Kidney (tissue), 22 donors: ENCODE measurements at places on chromosomes 16 and 17.
A peak's percentile ranks its signal among the peaks of the same experiment; 100 is the strongest.

DNA sequence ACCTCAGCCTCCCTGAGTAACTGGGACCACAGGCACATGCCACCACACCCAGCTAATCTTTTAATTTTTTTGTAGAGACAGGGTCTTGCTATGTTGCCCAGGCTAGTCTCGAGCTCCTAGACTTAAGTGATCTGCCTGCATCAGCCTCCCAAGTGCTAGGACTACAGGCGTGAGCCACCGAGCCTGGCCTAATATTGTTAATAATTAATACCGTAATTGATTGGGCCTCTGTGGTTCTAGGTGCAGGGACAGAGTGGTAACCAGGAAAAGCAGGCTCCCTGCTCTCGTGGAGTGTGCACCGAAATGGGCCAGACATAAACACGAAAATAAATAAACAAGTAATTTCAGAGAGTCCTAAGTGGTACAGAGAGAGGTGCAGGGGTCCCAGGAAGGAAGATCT is 241.0 kb downstream of the GSG1L start:
- no peak for DNase-seq

GRCh38 chr17:40122136-40122998 is 596 bp downstream of the MSL1 start:
- DNase-seq = peak; percentile 64

DNA sequence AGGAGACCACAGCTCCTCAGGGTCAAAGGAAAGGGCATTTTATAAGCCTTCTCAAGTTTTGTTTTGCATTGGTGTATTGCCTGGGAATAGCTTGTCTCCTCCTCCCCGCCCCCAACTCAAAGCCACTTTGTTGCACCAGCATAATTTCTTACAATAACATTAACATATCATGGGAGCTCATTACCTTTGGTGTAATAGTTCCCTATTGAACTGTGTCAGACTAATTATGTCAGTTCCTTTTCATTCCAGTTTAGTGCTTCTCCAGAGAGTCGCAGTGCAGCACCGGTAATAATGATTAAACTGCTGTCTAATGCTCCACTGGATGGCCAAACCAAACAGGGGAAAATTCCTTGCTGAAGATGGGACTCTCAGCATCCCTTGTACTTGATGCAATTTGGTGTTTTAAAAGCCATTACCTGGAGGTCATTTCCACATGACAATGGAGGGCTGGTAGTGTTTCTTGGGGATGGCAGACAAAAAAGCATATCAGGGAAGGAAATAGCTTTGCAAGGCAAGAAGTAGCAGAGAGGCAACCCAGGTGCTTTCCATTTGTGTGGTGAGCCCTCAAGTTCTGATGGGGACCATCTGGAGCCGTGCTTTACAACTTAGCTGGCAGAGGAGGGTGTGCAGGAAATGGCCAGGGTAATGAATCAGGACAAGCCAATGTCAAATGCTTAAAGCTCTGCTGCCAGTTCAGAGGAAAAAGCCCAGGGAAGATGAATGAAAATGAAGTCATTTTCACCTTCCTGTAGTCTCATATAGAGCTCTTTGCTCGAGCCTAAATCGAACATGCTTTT is 91.5 kb upstream of the NLRP1 start:
- no peak for DNase-seq

- DNase-seq = no peak
These were observed 155.3 kb downstream of the AIPL1 start for GRCh38 chr17:6279659-6280058.

GRCh38 chr17:37481001-37481665 is 8.6 kb upstream of the DUSP14 start:
- no peak for DNase-seq

DNA sequence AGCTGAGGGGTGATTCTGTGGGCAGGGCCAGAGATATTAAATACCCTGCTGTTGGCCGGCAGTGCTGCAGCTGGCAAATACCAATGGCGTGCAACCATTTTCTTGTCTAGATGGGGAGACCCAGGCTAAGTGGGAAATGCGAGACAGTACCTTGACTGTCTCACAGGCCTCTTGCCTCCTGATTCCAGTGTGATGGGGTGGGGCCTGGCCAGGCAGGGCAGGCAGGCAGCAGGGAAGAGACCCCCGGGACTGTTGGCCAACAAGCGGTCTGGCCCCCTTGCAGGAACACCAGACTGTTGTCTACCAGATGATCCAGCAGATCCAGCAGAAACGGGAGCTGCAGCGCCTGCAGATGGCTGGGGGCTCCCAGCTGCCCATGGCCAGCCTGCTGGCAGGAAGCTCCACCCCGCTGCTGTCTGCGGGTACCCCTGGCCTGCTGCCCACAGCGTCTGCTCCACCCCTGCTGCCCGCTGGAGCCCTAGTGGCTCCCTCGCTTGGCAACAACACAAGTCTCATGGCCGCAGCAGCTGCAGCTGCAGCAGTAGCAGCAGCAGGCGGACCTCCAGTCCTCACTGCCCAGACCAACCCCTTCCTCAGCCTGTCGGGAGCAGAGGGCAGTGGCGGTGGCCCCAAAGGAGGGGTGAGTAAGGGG is 5.7 kb upstream of the CISD3 start:
- DNase-seq = no peak

- DNase-seq = no peak
These were observed 166.3 kb downstream of the SLC39A11 start for GRCh38 chr17:72926171-72926570.

DNA sequence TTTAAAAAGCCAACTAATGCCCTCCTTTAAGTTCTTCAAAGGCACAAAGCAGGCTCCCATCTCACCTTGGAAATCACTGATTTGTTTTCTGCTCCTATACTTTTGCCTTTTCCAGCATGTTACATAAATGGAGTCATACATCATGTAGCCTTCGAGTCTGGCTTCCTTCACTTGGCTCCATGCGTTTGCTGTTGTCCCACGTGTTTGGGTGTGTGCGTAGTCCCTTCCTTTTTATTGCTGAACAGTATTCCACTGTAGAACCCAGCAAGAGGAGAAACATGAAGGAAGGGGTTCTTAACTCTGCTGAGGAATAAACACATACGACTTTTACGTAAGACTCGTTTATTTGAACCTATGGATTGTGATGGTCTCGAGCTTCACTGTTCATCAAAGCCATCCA is 82.0 kb downstream of the GPRC5B start:
- DNase-seq = no peak

GRCh38 chr17:30545024-30545423 is 67.8 kb downstream of the GOSR1 start:
- no peak for DNase-seq

DNA sequence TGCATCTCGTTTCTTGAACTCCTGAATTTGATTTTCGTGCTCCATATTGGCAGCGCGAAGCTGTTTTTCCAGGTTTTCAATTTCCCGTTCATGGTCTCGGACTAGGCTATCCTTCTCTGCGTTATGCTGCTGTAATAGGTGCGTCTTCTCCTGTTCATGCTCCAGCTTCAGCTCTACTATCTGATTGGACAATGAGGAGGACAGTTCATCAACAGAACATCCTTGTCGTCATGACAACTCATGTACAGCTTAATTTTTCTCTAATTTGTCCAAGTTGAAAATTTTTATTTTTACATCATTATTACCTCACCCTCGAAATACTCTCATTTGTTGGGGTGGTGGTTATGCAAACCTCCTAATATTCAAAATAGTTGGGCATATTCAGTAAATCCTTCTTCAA is 289.8 kb downstream of the CEP112 start:
- no peak for DNase-seq

DNA sequence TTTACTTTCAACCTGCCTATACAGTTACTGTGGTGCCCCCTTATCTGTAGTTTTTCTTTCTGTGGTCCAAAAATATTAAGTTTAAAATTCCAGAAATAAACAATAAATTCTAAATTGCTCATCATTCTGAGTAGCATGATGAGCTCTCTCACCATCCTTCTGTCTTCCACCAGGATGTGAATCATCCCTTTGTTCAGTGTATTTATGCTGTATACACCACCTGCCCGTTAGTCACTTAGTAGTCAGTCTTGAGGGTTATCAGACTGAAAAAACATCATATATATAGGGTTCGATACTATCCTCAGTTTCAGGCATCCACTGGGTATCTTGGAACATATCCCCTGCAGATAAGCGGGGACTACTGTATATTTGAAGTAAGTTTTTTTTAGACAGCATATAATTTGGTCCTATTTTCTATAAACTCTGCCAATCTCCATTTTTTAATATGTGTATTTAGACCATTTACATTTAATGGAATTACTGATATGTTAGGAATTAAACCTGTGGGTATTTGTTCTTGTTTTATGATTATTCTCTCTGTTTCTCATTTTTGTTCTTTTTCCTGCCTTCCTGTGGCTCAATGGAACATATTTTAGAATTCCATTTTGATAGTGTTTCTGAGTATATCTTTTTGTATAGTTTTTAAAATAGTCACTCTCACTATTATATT is 31.0 kb downstream of the TBX21 start:
- no peak for DNase-seq

DNA sequence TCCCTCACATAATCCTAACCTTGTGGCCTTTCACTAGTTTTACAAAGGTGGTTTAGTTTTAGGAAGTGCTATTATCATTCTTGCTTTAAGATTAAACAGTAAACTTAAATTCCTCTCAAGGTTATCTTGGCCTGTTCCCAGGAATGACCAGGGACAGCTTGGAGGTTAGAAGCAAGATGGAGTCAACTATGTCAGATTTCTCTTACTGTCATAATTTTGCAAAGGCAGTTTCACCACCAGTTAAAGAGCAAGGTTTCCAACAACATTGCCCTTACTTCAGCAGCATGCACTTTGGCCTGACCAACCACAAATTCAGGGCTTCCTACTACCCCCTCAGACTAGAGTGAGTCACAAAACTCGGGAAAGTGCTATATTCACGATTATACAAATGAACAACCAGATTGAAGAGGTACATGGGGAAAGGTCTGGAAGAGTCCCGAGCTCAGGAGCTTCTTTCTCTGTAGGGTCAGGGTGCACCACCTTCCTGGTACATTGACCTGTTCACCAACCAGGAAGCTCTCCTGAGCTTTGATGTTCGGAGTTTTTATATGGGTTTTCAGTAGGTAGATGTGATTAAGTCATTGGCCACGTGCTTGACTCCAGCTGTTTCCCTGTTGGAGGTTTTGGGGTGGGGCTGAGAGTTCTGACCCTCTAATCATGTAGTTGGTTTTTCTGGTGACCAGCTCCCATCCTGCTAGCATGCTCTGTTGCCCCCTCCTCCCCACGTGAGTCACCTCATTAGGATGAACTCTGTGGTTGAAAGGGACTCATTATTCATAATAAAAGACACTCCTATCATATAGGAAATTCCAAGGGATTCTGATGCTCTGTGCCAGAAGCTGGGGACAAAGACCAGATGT is 19.4 kb downstream of the RHOT1 start:
- DNase-seq = no peak

DNA sequence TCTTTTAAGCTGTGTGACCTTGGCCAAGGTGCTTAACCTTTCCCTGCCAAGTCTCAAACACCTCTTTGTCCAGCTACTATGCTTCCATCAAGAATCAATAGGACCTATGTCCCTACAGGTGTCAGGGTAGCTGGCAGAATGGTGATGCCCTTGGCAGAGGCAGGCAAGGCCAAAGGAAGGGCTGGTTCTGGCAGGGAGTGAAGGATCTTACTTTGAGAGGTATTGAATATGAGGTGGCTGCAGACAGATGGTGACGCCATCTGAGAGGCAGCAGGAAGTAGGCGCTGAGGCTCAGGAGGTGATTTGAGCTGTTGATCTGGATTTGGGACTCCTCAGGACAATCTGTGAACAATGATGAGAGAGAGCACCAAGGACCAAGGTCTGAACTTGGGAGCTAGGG is 12.5 kb downstream of the ABCC3 start:
- no peak for DNase-seq

- DNase-seq = peak; percentile 69
These were observed 383.1 kb downstream of the KCNJ2 start for GRCh38 chr17:70552230-70552981.

- DNase-seq = no peak
These were observed 7.7 kb downstream of the SALL1 start for GRCh38 chr16:51143196-51143977.

GRCh38 chr16:87790292-87791100 is 24.7 kb upstream of the KLHDC4 start:
- DNase-seq = no peak

- DNase-seq = no peak
These were observed 501.4 kb upstream of the WSB1 start for GRCh38 chr17:26792486-26792885.

- DNase-seq = no peak
These were observed 229.9 kb upstream of the SDK2 start for GRCh38 chr17:73874008-73874720.

GRCh38 chr17:58873926-58874325 is 118.3 kb downstream of the PPM1E start:
- no peak for DNase-seq

GRCh38 chr17:10077561-10078299 is 120.7 kb downstream of the GAS7 start:
- DNase-seq = no peak

GRCh38 chr17:50828508-50829170 is 6.7 kb upstream of the WFIKKN2 start:
- no peak for DNase-seq

DNA sequence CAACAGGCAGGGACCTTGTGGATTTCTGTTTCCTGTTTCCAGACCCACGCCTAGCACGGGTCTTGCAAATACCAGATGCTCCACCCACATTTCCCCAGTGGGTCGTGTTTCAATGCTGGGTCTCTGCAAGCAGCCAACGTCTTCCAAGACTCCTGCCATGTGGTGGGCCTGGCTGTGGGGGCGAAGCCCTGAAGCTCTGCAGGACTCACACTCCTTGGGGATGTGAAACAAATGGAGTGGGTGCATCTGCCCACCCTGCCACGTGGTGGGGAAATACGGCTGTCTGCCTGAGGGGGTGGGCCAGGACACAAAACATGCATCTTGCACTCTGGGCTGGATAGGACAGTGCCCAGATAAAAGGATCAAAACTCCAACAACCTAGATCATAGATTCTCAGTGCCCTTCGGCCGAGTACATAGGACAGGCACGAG is 32.6 kb downstream of the FA2H start:
- DNase-seq = no peak

DNA sequence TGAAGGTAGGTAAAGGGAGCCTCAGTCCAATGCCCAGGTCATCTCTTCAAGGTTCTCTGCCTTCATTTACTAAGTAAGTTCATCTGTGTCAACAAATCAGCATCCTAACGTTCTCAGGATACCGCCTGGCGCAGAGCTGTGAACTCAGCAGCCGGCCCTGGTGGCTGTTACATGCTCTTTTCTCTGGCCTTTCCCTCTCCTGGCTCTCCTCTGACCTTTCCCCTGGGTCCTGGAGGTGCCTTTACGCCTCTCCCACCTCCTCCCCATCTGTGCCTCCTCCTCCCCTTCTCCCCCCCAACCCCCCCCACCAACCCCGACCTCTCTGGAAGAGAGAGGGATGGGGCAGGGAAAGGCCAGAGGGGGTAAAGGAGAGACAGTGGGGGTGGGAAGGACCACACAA is 19.5 kb downstream of the COTL1 start:
- DNase-seq = peak; percentile 66

GRCh38 chr17:1228781-1229348 is 41.4 kb upstream of the BHLHA9 start:
- peak; percentile 16 for DNase-seq
